ENCODE measurements at places on chromosomes 5 and 9.

GRCh38 chr5:128708841-128709240 is 170.8 kb upstream of the FBN2 start:
- no peak for DNase-seq

GRCh38 chr5:11177999-11178711 is 417.1 kb upstream of the DAP start:
- DNase-seq = no peak

GRCh38 chr9:97627624-97628023 is 5.5 kb downstream of the TSTD2 start:
- DNase-seq = no peak

DNA sequence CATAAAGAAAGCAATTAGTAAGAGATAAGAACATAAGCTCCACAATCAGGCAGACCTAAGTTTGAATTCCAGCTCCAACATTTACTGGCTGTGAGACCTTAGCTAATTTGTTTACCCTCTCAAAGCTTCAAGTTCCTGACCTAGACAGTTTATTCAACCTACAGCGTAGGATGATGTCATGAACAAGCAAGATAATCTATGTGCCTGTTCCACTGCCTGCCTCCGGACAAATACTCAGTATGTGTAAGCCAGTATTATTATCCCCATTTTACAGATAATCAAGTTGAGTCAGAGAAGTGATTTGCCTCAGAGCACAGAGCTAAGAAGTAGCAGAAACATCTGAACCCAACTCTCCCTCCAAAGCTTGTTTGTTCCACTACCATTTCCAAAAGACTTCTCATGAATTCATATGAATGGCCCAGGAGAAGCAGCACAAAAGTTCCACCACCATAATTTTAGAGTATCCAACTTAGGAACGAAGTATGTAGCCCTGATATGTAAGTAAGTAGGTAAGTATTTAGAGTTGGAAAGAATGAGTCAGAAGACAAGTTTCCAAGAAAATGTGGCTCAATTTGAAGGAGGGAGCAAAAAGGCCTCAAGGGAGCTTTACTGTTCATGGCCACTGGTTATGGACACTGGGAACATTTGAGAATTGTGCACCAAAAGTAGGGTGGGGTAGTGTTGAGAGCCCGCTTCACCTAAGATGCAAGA is 398.2 kb downstream of the NFIB start:
- DNase-seq = no peak

DNA sequence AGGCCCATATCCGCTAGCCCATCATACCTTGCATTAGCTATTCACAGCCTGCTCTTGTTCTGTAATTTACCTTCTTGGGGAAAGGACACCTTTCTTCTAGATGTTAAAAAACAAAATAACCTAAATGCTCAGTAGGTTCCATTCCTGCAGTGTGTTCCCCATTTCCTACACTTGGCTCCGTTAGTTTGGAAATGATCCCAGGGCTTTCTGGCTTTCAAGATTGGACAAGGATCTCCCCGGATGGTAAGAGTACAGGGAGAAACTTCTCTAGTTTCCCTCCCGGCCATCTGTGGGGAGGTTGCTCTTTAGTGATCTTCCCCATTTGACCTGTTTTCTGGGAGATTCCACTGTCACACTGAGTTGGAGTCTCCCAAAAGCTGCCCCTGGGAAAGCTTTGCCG is 27.3 kb upstream of the STC2 start:
- no peak for DNase-seq

GRCh38 chr5:63121471-63121870 is 542.9 kb downstream of the LRRC70 start:
- DNase-seq = no peak

DNA sequence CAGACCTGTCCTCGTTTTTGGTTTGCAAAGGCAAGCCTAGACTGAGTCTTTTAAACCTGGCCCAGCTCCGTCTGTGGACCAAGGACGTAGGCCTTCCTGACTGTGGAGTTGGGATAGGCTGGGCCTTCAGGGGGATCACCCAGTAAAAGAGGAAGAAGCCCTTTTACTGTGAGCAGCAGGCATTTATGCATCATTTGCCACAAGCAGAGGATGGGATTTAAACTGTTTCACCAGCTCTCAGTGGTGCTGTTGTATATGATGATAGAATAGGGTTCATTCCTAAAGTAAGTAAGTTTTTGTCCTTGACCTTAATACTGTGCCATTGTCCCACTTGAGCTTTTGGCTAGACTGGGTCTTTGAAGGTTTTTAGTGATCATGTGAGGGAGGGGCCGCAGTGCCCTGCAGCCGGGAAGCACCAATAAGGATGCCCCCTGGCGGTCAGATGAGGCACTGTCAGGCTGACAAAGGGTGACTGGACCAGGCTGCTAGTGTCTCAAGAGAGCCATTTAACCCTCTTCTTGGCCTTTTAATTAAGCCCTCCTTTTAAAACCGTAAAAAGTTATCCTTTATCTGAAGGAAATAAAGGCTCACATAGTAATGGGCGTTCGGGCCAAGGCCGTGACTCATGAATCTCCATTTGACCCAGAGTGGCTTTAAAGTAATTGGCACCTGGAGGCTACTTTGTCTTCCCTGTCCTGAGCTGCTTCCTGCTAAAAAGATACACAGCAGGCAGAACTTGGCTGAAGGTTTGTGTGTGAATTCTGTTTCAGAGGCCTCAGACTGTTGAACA is 74.0 kb downstream of the UBAP1 start:
- peak; percentile 58 for DNase-seq

GRCh38 chr9:136728548-136729123 is 14.1 kb downstream of the LCN10 start:
- DNase-seq = no peak

DNA sequence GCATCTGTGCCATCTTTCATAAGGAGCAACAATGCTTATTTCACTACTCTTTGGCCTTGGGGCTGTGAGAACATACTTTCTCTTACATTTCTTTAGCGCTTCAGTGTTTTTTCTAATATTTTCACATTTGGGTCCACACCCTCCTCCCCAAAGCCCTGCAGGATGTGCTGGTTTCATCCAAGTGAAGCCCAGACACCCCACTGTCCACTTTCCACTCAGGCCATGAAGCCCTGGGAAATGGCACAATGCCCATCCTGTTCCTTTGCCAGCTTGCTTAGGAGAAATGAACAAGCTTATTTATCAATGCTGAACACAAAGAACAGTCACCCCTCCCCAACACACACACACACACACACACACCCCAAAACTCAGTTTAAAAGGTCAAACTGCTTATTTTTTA is 17.3 kb upstream of the TMOD1 start:
- DNase-seq = no peak

DNA sequence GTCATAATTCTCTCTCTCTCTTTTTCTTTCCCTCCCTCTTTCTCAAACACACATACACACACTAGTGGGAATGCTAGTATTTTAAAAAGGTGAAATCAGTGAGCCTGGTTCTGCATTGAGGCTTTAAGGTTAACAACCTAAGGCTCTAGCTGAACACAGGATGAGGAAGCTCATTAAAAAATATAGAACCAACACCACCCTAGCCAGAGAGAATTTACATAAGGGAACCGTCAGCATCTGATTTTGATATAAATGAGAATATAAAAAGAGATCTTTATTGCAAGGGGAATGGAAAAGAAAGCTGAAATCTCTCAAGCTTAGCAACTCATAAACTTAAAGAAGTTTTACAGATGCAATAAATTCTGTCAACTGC is 100.5 kb downstream of the MAMDC2 start:
- DNase-seq = no peak

DNA sequence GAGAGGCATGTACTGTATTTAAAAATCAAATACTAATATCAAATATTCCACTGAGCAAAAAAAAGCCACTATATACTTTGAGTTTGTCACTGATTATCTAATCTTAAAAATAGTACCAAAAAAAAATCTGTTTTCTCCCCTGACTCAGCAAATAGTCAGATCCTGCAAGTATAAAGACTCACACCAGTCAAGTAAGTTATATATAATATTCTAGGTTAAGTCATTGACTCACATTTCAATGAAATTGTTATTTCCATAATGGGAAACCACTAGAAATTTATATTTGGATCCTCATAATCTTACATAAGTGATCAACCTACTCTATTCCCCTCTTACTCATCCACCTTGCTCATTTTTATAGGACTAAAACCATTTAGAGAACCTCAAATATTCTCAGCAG is 447.2 kb upstream of the MEF2C start:
- no peak for DNase-seq

DNA sequence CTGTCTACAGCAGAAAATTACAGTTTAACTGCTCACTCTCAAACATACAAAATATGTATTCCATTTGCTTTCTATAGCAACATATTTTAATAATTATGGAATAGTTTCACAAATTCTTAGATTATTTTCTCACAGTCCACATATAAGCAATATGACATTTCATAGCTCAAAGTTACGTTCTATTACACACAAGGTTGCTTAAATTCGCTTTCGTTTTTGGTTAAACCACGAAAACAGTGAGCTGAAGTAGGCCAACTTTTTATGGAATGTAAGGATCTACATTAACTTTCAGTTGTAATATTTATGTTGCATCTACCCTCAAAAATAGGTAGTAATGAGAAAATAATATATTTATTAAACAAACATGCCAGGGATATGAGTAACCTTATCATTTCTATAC is 966.0 kb upstream of the ACO1 start:
- DNase-seq = no peak

DNA sequence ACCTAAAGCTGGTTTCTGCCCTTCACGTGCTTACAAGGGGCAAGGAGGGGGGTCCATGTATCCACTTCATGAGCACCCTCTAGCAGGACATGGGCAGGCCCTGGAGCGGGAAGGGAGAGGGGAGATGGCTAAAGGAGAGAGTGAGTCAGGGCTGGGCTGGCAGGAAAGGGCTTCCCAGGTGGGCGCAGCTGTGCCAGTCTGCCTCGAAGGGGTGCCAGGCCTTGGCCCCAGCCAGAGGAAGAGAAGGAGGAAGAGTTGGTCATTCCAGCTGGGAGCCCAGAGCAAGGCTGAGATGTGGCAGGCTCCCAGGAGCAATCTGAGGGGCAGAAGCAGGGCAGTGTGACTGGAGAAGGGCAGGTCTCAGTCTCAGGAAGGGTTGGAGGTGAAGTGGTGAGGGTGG is 24.7 kb downstream of the TRIM14 start:
- DNase-seq = no peak

DNA sequence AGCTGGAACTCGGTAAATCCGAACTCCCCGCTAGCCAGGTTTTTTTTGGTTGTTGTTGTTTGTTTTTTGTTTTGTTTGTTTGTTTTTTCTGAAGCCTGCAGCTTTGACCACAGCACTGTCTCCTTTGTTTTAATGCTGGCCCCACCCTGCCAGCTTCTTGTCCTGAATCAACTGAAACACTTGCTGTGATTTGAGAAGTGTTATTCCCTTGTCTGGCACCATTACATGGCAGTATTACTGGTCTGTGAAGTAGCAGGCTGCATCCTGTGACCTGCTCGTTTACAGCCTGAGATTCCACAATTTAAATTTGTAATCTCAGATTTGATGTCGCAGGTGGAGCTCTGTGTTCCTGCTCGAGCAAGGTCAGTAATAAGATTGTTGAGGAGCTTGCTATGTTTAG is 1.4 kb upstream of the SLC36A2 start:
- no peak for DNase-seq

- no peak for DNase-seq
These were observed 16.7 kb downstream of the P4HA2 start for GRCh38 chr5:132210944-132211343.

DNA sequence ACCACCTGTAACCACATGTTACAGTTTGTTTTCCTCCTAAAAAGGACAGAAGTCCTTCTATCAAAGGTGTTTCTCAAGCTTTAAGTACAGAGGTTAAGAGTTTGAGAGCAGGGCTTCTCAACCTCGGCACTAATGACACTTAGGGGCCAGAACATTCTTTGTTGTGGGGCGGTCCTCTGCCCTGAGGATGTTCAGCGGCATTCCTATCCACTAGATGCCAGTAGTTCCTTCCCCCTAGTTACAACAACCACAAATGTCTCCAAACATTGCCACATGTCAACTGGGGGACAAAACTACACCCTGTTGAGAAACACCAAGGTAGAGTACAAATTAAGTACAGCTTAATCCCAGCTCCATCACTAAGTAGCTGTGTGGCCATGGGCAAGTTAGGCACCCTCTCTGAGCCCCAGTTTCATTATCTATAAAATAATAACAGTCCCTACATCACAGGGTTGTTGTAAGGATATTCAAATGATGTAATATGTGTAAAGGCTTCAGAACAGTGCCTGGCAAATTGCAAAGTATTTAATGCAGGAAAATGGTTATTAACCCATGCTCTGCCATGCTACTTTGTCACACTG is 44.6 kb downstream of the PIP5K1B start:
- DNase-seq = no peak

- no peak for DNase-seq
These were observed 73.5 kb downstream of the OTULIN start for GRCh38 chr5:14738050-14738449.

GRCh38 chr5:55037046-55037771 is 13.2 kb downstream of the GZMK start:
- DNase-seq = peak; percentile 69

DNA sequence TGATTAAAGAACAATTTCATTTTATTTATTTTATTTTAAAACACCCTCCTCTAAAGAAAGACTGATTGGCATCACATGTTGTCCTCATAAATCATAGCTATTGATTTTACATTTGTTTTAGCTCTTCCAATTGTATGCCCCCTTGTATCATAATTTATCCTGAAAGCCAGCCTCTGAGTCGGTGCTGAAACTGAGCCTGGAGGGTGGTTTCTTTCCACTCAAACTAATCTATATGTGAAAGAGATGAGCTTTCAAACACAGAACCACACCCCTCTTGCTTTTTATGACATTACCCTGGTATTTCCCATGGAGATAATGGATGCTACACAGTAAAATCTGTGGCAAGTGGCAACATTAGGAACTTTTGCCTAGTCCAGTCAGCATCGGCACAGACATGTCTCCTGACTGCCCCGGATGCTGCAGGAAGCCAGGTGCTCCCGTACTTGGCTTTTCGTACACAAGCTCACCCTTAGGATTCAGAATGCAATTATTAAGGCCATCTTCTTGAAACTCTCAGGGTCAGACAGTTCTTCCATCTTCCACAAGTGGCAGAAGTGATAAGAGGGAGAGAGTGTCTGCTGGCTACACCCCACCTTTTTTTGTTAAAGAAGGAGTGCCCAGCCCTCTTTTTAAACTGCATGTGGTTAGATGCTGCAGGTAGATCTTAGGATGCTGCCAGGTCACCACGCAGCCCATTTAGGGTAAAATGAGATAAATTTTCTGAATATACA is 91.1 kb downstream of the SNCAIP start:
- DNase-seq = no peak

DNA sequence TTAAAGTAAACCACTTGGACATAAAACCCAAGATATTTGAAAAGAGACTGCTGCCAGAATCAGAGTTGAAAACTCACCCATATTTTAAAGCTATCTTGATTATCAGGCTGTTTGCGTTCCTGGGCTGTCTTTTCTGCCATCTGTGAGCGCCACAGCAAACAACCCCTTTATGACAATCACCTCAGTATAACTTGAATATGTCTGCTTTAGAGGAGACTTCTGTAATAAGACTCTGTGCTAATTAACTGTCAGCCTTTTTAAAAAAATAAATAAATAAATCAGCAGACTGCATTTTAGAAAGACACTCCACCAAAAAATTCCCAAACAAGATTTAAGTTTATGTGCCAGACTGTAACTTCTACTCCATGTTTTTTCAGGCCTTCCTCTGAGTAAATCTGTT is 375.7 kb upstream of the CCNH start:
- no peak for DNase-seq

- no peak for DNase-seq
These were observed 238.4 kb downstream of the NR2F1-AS1 start for GRCh38 chr5:93342563-93343061.
